ENCODE measurements at places on chromosomes 7 and 10.

- DNase-seq: no peak
Observed at GRCh38 chr7:116691664-116692063, 19.7 kb downstream of the MET start.

GRCh38 chr7:757741-758163, 30.7 kb upstream of the PRKAR1B start:
- DNase-seq: no peak

- no peak for DNase-seq
Observed at GRCh38 chr7:155191901-155192478, 105.7 kb upstream of the INSIG1 start.

DNA sequence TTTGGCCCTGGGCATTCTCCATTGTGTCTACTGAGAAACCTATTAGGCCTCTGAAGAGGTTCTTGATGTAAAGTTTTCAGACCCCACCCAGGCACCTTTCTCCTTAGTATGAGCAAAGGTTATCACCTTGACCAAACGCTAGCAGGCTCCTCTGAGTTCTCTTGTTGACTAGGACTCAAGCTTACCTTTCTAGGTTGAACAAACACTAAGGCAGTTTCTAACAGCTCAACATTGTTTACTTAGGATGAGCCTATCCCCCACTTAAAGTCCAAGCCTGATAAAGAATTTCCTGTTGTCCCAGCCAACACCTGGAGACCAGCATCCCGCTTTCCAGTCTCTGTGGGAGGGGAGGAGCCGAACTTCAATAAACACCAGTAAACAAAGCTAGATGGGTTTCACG, 26.3 kb upstream of the ITGB8 start:
- no peak for DNase-seq

GRCh38 chr10:14873090-14873760, 5.4 kb upstream of the SUV39H2 start:
- no peak for DNase-seq

DNA sequence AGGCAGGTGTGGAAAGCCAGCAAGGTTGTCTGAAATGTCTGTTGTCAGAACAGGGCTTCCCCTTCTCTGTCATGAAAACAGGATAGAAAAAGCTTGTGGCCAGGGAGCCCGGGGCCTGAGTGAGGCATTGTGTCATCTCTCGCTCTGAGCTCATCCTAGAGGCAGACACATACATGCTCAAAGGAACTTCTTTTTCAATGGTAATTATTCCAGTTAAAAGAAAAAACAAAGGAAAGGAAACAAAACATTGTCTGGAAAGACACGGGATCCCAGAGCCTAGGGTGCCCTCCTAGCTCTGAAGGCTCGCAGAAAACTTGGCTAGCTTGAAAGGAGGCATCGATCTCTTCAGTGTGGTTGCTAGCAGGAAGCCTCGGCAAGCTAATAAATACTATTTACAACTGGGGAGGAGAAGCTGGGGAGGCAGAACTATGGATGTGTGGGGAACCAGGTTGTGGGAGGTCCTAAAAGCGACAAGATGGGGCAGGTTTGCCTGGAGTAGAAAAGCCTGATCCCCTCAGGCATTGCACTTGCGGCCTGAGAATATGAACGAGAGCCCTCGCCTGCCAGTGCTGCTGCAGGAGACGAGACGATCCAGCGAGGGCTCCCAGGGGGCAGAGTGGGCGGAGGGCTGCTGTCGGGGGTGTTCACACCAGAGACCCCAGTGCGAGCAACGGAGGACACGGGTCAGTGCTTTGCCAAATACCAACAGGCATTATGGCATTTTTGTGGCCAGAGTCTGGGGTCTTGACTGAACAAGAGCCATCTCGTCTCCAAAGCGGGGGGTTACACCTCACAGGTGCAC, 32.8 kb upstream of the DGKI start:
- no peak for DNase-seq

- DNase-seq: no peak
Observed at GRCh38 chr10:62437696-62438095, 63.5 kb downstream of the ZNF365 start.

GRCh38 chr7:51318001-51318400, 1.4 kb upstream of the COBL start:
- no peak for DNase-seq

GRCh38 chr7:157708919-157709295, 372.1 kb downstream of the DNAJB6 start:
- no peak for DNase-seq

GRCh38 chr10:23512355-23513058, 73.6 kb downstream of the OTUD1 start:
- no peak for DNase-seq

DNA sequence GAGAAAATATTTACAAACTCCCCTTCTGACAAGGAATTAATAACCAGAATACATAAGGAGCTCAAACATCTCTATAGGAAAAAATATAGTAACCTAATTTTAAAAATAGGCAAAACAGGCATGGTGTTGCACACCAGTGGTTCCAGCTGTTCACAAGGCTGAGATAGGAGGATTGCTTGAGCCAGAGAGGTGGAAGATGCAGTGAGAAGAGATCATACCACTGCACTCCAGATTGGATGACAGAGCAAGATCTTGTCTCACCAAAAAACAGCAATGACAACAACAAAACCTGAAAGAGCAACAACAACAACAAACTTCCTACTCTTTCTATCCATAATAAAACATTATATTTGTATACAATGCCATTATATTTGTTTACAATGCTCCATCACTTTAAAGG, 304.4 kb upstream of the CNTNAP2 start:
- no peak for DNase-seq

DNA sequence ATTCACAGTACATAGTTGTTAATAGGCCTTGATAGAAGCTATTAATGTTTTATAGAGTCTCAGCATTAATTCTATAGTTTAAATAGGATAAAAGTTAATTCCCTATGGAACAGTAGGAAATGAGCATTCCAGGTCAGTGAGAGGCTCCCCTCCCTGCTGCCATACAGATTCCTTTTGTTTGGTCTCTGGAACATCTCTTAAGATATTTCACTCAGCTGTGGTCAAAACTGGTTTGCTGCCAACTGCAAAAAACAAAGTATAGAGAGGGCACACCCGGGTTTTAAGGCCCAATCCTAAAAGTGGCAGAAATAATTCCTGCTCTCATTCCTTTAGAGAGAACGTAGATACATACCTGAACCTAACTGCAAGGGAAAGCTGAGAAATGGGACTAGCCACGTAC, 51.3 kb downstream of the MDFIC start:
- DNase-seq: no peak

- DNase-seq: no peak
Observed at GRCh38 chr10:103696411-103697145, 158.8 kb downstream of the SH3PXD2A start.

DNA sequence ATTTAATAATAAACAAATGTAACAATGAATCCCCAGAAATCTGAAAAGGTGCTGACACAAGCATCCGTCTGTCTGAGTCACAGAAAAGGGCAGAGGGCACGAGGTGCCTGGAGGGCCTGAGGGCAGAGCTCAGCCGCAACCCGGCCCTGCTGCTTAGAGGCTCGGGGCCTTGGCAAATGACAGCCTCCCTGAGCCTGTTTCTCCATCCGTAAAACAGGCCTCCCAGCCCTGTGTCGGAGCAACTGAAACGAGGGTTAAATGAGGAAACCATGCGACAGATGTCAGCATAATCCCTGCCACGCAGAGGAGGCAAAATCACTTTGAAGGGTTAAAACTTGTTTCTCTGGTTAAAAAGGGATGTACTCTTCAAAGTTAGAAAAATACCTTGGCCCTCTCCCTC, 24.9 kb downstream of the NUDT1 start:
- DNase-seq: no peak

- no peak for DNase-seq
Observed at GRCh38 chr10:68562661-68563570, 2.8 kb downstream of the TET1 start.

GRCh38 chr10:36669615-36670352, 455.6 kb upstream of the ANKRD30A start:
- DNase-seq: no peak

DNA sequence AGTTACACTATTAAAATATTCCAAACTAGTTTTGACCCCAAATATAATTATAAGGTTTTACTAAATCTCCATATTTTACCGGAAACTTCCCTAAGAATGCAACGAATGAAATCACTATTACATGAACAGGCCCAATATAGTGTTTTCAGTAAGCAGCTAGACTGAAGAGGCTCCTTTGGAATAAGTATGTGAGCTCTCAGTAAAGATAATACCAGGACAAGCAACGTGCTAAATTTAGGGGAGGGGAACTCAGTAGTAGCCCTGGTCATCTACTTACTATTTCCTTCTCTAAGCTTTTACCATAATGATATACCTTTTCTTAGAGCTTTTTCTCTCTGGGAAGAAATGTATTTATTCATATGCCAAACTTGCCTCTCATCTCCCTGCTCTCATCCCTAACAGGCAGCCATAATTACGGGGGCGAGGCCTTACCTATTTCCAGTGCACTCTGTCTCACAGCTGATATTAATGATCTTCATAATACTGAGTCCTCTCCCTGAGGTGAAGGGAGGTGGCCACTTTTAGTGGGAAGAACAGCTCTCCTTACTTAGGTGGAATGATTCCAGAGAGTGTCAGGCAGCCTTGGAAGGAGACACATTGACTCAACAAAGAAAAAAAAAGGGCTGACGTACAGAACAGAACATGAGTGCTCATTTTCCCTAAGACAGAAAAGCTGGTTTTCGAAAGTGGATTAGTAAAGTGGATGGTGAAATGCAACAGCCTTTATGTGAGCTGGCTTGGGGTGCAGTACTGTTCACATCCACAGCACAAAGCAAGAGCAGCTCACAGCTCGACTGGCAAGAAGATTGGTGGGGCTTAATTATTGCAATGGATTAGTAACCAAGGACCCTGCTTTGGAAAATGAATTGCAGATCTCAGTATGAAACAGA, 165.4 kb downstream of the GLI3 start:
- no peak for DNase-seq

DNA sequence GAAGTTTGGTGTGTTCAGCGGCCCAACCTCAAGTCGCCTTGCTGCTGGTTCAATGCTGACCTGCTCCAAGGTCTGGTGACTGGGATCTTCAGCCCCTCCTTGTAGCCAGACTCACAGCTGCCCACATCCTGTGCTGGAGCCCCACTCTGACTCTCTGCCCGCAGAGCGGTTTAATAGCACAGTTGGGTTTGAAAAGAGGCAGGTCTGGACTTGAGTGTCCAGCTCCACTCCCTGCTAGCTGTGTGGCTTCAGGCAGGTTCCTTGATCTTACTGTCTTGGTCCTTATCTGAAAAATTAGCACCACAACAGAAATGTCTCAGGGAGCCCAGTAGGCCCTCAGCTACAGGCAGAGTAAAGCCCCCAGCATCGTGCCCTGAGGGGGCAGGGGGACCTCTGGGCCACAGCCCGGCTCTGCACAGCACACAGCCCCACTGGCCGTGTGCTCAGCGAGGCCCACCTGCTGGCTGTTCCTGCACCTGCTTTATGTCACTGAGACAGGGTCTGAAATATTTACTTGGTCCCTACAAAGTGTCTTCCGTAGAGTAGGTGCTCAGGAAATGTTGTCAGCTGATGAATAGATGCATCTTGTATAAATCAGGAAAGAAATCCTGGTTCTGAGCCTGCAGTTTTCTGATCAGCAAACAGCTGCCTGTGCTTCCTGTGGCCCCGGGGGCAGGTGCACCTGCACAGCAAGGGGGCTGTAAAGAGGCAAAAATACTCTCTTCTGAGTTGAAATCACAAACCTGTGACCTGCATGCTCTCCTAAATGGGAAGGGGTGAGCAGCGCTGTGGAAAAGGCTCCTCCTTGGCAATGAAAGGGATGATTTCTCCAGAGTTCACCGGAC, 155.5 kb downstream of the SVIL start:
- DNase-seq: no peak

DNA sequence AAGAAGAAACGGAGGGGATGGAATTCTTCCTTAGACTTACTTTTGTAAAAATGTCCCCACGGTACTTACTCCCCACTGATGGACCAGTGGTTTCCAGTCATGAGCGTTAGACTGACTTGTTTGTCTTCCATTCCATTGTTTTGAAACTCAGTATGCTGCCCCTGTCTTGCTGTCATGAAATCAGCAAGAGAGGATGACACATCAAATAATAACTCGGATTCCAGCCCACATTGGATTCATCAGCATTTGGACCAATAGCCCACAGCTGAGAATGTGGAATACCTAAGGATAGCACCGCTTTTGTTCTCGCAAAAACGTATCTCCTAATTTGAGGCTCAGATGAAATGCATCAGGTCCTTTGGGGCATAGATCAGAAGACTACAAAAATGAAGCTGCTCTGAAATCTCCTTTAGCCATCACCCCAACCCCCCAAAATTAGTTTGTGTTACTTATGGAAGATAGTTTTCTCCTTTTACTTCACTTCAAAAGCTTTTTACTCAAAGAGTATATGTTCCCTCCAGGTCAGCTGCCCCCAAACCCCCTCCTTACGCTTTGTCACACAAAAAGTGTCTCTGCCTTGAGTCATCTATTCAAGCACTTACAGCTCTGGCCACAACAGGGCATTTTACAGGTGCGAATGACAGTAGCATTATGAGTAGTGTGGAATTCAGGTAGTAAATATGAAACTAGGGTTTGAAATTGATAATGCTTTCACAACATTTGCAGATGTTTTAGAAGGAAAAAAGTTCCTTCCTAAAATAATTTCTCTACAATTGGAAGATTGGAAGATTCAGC, 158.7 kb upstream of the LANCL2 start:
- no peak for DNase-seq

GRCh38 chr10:43851030-43851429, 202.3 kb upstream of the ZNF32 start:
- no peak for DNase-seq

GRCh38 chr10:30493609-30494530, 59.9 kb downstream of the MAP3K8 start:
- no peak for DNase-seq

Measured in NCI-H1930 (cell line).